Activated CD8-positive, alpha-beta T cell treated with anti-CD3 and anti-CD28 coated beads, Interleukin-2, amount 10 ng/mL, durations not matched to agents 7 days and 5 days (primary cell): ENCODE measurements at places on chromosomes 5 and 9.

DNA sequence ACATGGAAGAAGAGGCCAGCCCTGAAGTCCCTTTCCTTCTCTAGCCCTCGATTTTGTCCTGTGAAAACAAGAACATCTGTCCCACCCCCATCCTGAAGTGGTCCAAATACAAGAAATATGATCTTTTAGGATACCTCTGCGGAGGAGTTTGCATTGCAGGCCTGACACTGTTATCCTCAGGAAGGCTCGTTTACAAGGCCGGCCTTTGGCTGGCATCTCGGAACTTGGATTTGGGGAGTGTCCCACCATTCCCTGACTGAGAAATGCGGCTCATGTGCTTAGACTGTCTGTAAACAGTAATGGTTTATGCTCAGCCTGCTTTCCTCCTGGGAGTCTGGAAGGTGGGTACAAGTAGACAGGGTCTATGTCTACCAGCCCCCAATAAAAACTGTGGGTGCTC lies 26.4 kb downstream of the WHRN start:
- no peak for DNase-seq

- no peak for DNase-seq
Observed at GRCh38 chr5:3282841-3283240, 312.8 kb upstream of the IRX1 start.

GRCh38 chr5:116135344-116135743 lies 50.5 kb downstream of the COMMD10 start:
- peak; percentile 57 for DNase-seq

GRCh38 chr5:109347252-109347888 lies 62.4 kb downstream of the PJA2 start:
- DNase-seq, result no peak

DNA sequence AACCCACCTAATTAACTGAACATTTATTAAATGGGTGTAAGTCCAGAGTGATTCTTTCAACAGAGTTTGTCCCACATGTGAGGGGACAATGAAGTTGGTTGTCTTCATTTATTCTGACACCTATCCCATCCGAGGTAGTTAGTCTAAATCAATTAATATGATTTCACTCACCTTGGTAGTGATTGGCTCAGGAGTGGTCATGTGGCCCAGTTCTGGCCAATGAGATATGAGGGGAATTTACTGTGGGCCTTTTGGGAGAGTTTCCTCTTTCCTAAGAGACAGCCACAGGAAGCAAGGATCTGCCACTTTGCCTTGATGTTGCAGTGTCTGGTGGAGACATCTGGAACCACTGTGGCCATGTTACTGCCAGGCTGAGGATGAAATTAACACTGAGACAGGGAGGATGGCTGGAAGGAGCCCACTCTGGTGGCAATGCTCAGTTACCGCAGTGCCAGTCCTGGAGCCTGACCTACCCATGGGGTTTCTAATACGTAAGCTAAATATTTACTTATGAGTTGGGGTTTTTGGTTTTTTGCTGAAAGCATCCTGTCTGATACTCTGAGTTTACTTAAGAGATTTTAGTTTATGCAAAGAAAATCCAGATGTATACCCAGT lies 118.6 kb downstream of the FGF18 start:
- no peak for DNase-seq

DNA sequence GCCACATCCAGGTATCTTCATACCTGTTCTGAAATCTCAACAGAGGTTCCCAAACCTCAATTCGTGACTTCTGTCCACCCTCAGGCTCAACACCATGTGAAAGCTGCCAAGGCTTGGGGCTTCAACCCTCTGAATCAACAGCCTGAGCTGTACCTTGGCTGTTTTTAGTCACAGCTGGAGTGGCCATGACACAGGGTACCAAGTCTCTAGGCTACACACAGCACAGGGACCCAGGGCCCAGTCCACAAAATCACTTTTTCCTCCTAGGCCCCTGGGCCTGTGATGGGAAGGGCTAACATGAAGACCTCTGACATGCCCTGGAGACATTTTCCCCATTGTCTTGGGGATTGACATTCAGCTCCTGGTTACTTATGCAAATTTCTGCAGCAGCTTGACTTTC lies 464.9 kb downstream of the ELAVL2 start:
- DNase-seq, result no peak

- DNase-seq, result no peak
Observed at GRCh38 chr5:137668637-137669036, 67.3 kb downstream of the KLHL3 start.

DNA sequence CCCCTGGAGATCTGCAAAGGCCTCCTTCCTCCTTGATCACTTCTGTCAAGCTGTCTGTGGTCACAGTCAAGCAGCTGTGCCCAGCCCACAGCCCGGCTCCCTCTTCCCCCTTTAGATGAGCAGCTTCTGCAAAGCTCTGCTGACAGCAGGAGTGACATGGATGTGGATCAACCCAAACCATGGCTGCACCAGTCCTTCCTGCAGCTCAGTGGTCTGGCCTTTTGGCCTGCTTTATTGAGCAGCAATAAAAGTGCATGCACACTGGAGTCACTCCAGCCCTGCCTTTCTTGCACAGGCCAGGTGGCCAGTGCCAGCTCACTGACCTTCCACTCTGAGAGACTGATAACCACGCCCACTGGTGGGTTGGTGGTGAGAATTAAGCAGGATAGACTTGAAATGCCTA lies 91.3 kb upstream of the OTULINL start:
- DNase-seq, result no peak

GRCh38 chr9:114237781-114238180 lies 82.4 kb downstream of the COL27A1 start:
- no peak for DNase-seq

DNA sequence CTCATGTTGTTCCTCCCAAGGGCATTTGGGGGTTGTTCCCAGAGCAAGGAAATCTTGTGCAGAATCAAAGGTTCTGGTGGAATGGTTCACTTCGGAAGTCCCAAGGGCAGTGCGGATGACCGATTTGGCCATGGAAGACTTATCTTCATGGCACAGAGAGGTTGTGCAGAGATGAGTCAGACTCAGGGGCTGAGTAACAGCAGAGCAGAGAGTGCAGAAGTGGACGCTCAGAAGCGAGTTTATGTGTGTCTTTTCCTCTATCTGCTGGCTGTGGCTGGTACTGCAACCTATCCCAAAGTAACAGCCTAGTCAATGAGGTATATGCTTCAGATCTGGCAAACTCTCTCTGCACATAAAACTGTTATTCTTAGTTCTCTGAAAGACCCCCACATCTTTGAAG lies 118.1 kb downstream of the DPYSL3 start:
- no peak for DNase-seq

GRCh38 chr5:172454358-172455086 lies at the start of gene SH3PXD2B:
TSS of gene SH3PXD2B (minus strand) at chr5:172454525. CDS start at chr5:172454352, 173 bp downstream.
- peak; percentile 44 for DNase-seq

GRCh38 chr5:139808481-139809330 lies 13.1 kb downstream of the PSD2 start:
- peak; percentile 61 for DNase-seq
